ENCODE measurements at places on chromosomes 11 and 22.

GRCh38 chr11:130389335-130389935 lies 39.0 kb downstream of the ADAMTS8 start:
- no peak for DNase-seq

GRCh38 chr11:94150704-94151685 lies 22.4 kb downstream of the PANX1 start:
- no peak for DNase-seq

- DNase-seq = no peak
Observed at GRCh38 chr11:26867286-26867685, 126.6 kb upstream of the FIBIN start.

- no peak for DNase-seq
Observed at GRCh38 chr11:59413646-59414045, 12.6 kb downstream of the OR5A2 start.

DNA sequence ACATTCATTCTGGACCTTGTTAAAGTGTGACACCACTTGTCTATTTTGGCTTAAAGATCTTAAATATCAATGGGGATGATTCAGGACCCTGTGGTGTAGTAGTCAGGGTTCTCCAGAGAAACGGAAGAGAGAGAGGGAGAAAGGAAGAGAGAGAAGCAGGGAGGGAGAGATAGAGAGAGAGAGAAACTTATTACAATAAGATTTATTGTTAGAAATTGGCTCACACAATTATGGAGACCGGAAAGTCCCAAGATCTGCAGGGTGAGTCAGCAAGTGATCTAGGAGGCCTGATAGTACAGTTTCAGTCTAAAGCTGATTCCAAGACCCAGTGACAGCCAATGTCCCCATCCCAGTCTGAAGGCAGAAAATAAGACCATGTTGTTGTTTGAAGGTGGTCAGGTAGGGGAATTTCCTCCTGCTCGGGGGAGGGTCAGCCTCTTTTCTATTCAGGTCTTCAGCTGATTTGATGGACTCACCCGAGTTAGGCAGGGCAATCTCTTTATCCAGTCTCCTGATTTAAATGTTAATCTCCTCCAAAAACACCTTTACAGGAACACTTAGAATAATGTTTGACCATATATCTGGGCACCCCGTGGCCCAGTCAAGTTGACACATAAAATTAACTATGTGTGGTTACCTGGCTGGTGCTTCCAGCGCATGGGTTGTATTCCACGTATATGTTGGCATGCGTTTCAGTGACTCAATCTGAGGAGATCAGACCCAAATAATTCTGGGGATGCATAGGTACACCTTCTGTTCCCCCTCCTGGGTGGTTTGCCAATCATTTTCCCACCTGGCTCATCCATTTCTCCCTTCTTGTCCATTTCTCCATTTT lies 1350.5 kb downstream of the TBC1D22A start:
- no peak for DNase-seq

- DNase-seq = no peak
Observed at GRCh38 chr22:45268958-45269844, 15.5 kb upstream of the UPK3A start.

- no peak for DNase-seq
Observed at GRCh38 chr11:69080257-69080995, 31.7 kb downstream of the TPCN2 start.

- DNase-seq = no peak
Observed at GRCh38 chr11:102194990-102195389, 84.7 kb downstream of the YAP1 start.

- no peak for DNase-seq
Observed at GRCh38 chr11:13140873-13141655, 131.9 kb downstream of the RASSF10 start.

DNA sequence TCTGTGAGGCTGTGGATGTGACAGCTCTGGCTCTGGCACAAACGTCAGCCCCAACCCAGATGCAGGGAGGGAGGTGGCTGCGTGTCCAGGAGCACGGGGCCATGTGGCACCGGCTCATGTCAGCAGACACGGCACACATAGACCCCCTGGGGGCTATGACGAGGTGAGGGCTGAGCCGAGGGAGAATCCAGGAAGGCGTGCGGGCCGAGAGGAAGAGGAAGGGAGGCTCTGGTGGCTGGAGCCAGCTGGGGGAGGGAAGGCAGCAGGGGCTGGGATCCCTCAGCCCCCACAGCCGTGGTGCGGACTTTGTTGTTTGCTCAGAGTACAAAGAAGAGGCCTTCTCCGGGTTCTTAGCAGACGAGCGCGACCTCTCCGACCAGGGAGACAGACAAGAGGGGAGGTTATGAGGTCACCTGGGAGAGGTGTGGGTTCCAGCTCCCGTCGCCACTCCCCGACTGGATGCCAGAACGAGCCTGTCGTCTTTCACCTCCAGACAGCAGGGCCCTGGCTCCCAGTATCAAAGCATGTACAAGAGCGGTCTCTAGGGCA lies 46.1 kb downstream of the CDKN1C start:
- DNase-seq = no peak

DNA sequence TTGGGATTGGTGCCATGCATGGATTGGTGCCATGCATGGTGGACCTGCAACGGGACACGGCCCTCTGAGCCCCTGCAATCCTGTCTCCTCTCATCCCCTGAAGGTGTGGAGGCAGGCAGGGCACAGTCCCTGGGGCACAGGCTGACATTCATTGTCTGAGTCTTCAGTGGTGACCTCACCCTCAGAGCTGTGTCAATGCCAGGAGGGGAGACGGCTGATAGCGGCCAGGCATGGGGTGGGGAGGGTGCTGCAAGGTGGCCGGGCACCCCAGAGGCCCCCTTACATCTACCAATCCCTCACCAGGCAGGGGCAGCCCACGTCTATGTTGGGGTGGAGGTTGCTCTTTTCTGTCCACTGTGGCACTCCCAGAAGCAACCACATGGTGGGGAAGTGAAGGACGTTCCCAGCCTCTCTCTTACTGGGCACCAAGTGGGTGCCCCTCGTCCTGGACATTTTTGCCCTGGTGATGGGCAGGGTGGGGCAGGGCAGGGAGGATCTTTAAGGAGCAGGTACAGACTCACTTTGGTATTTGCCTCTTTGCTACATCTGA lies 47.6 kb downstream of the NECTIN1 start:
- DNase-seq = no peak

GRCh38 chr11:1889941-1890855 lies 1.5 kb downstream of the PRR33 start:
- no peak for DNase-seq

GRCh38 chr11:106228996-106229395 lies 151.5 kb downstream of the AASDHPPT start:
- no peak for DNase-seq

- DNase-seq = no peak
Observed at GRCh38 chr22:22788460-22789037, 99.1 kb upstream of the IGLL5 start.

- no peak for DNase-seq
Observed at GRCh38 chr22:38347944-38348750, 30.9 kb upstream of the CSNK1E start.

DNA sequence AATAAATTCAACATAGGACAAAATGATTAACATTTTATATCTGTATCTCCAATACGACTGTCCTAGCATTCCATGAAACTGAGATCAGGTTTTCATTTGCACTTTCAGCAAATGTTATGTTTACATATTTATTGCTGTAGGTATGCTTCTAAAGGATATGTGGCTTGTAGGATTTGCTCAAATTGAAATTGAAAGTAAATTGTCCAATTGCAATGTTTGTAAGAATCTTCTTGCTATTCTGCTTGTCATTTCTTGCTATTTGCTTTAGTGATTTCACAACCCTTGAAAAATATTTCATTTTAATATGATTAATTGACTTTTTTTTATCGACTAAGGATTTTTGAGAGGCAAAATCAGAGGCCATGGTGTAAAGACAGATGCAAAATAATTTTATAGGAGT lies 904.2 kb upstream of the RAG2 start:
- no peak for DNase-seq

DNA sequence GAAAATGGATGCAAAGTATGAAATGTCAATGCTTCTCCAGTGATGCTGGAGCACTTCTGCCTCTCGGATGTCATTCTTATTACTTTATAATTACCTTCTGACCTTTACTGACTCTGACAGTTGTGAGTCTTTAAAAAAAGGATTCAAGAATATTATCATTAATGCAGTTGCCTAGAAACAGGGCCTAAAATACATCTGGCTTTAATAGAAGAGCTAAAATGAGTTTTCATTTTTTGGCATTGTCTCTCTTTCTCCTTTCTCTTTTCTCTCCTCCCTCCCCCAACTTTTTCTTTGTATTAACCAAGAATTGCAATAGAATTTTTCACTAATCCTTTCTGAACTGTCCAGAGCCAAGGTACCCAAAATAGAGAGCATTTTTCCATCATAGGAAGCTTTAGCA lies 45.9 kb downstream of the FDX1 start:
- no peak for DNase-seq

- no peak for DNase-seq
Observed at GRCh38 chr11:13929395-13929891, 33.1 kb upstream of the SPON1 start.

DNA sequence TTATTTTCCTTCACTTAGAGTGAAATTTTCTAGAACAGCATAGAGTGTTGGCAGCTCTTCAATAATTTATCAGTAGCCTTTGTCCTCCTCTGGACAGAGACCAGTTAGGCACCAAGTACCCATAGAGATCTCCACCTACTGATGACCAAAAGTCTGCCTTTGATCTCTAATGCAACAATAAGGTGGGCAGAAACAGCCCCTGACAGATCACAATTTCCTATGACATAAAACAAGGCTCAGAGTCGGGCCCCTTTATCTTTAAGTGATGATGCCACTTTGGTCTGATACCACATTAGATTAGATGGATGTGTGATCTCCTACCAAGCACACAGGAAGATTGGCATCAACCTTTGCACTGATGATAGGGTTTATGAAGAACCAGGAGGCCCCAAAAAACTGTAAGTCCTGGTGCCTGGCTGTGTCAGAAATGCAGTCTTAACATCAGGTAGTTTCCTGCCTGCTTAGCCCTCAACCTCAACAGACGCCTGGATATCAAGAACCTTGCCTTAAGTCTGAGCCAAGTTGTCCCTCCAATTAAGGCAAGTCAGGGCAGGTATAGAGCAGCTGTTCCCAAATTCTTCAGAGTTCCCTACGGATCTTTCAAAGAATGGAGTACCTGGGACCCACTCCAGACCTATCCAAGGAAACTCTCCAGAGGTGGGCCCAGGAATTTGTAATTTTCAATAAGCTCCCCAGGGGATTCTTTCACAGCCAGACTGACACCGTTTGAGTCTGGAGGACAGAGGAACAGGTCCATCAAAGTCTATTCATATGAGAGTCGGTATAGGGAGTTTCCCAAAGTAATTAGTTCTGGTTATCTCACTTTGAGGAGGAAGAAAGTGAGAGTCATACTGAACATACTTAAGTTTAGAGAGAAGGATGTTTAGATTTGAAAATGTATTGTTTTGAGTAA lies 30.6 kb upstream of the TMPRSS4 start:
- DNase-seq = no peak

DNA sequence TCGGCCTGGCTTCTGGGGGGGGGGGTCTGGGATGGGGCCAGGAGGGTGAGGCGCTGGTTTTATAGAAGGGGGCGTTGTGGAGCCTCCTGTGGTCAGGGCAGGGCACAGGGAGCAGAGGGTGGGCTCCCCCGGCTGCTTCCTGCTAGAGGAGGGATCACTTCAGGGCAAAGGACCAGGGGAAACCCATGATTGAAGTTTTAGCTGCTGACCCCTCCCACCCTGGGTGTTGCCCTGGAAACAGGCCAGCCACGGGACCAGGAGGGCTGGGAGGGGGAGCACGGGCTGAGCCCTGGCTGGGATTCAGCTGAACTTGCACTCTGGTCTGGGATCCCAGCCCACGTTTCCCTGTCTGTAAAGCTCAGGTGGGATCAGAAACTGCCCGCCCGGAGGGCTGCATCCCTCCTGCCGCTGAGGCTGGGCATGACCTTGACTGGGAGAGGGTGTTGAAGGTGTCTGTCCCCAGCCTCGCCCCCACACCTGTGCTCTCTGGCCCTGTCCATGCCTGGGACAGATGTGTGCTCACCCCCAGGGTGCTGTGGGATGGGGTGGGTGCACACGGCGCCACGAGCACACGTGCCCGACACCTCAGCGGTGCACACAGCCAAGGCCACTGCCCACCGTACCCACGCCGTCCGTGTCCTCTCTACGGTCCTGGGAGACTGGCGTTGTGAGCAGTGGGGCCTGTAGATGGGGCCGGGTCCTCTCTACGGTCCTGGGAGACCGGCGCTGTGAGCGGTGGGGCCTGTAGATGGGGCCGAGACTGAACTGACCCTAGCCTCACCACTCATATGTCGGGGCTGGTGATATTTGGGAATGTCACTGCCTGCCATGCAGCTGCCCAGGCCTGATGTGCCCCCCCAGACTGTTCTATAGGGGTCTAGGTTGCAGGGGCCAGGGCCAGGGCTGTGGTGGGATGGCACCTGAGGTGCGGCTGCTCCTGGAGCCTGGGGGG lies 2.3 kb downstream of the TSPAN4 start:
- no peak for DNase-seq

- DNase-seq = no peak
Observed at GRCh38 chr11:1302461-1303125, 6.8 kb downstream of the TOLLIP start.

DNA sequence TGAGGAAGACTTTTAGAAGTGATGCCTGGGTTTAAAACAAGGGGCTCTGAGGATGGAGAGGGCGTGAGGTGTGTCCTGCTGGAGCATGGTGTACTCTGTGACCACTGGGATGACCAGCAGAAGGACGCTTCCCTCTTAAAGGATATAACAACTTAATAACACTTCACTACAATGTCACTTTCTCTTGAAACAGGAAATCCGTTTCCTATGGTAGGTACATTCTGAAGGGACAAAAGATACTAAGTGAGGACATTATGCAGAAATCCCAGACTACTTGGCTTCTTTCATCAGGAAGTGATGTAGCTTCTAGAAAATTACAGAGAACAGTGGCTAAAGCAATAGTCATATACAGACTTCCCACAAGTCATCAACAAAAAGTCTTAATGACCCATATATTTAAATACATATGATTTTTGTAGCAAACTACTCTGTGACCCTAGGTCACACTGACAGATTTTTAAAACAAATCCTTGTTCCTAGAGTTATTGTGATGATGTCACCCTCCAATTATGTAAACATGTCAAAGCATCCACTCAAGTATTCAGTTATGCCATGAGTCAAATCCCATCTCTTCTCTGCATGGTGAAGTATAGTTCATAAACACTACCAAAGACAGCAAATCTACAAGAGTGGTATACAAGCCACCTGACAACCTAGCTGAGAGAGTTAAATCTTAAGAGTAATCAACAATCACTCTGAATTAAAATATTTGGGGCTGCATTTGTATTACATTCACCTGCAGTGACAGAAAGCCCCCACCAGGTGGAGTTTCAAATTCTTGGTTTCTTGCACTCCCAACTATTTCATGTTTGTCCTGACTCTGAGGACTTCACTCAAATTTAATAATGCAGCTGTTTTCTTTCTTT lies 32.8 kb downstream of the PITPNB start:
- no peak for DNase-seq

GRCh38 chr11:119910051-119910450 lies 181.1 kb upstream of the NECTIN1 start:
- DNase-seq = no peak

GRCh38 chr11:65744026-65744698 lies 23.6 kb upstream of the RNASEH2C start:
- no peak for DNase-seq

Data from esophagus squamous epithelium (tissue), 5 donors.